Anterior cingulate cortex (tissue), 58 donors: ENCODE measurements at places on chromosomes 2 and 18.

DNA sequence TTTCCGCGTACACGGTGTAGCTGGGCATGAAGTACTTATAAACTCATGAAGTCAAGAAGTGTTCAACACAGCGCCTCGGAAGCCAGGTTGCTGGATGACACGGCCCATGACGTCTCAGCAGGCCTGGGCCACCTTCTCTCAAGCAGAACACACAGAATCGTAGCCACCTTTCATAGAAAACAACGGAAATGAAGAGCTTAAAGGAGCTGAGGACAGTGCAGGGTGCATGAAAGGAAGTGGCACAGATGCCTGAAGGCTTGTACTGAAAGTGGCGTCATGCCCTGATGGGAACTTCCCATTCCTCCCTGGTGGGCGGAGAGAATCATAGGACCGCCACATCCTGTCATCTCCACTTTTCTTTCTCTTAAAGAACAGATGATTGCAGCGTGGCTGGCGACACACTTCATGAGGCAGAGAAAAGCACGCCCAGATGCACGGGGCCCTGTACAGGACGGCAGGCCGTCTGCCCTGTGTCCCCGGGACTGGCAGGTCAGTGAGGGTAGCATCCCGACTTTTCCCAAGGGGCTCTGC, 31.1 kb downstream of the HDAC4 start:
- DNase-seq, result no peak

DNA sequence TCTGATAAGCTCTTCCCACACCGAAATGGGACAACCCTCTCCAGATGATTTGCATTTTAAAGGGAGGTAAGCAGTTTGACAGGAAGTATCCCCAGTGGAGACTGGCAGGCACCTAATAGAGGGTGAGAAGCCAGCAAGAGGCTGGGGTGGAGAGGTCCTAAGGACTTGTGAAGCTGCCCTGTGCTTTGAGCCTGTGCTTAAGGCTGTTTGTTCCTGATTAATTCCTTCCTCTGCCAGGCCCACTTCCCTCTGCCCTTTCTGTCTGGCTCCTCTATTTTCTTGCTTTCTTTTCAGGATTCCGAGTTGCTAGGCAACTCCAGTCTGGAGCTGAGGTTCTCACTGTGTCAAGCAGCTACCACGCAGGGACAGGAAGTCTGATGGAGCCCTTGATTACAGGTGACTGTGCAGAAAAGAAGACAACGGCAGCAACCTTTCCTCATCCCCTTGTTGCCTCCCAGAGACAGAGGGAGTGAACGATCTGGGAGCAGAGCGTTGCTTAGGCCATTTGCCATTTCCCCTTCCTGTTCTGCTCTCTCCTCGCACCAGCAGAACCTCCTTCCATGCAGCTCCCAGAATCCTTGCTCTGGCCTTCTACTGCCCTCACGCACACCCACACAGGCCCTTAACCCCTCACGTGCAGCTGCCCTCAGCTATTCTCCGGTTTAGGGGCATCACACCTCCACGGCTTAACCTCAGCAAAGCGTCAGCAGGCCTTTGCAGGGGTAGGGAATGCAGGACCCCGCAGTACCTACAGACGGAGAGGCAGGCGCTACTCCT, 103.6 kb upstream of the CELF4 start:
- DNase-seq, result no peak

DNA sequence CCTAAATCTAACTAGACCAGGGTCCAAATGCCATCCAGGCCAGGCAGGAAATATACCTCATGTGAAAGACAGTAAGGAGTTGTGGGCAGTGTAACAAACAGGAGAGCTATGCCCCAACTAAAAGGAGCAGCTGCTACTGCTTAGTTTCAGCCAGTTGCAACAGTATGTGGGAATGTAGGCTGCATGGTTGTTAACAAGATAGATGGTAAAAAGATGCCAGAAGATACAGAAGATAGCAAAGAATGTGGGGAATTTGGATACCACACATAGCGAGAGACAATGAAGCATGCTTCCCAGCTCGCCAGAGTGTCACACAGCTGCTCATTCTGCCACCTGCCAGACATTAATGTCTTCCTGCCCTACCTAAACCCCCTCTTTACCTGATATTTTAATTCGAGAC, 39.4 kb upstream of the CYBRD1 start:
- DNase-seq, result no peak

DNA sequence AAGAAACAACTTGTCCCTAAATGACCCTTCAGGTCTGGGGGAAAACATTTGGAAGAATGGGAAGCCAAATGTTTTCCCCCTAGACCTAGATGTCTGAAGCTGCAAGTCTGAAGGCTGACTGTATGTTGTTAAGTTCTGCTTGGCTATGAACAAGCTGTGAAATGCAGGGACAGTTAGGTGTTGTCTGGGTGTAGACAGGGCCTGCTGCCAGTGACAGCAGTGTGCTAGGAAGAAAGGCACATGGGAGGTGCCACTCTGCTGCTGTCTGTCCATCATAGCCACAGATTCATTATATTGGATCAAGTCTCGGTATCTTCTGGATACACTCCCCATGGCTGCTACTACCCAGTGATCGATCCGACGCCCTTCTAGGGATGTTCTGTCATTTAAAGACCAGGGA, 265.9 kb upstream of the PXDN start:
- no peak for DNase-seq
